AG04449 (cell line): ENCODE measurements at places on chromosomes 6 and 20.

GRCh38 chr6:148332088-148332487, 10.6 kb upstream of the SASH1 start:
- DNase-seq, result no peak

- no peak for DNase-seq
These were observed 35.0 kb downstream of the MYLK4 start for GRCh38 chr6:2715737-2716136.

- DNase-seq, result no peak
These were observed 36.3 kb upstream of the SIRT5 start for GRCh38 chr6:13538084-13538483.

DNA sequence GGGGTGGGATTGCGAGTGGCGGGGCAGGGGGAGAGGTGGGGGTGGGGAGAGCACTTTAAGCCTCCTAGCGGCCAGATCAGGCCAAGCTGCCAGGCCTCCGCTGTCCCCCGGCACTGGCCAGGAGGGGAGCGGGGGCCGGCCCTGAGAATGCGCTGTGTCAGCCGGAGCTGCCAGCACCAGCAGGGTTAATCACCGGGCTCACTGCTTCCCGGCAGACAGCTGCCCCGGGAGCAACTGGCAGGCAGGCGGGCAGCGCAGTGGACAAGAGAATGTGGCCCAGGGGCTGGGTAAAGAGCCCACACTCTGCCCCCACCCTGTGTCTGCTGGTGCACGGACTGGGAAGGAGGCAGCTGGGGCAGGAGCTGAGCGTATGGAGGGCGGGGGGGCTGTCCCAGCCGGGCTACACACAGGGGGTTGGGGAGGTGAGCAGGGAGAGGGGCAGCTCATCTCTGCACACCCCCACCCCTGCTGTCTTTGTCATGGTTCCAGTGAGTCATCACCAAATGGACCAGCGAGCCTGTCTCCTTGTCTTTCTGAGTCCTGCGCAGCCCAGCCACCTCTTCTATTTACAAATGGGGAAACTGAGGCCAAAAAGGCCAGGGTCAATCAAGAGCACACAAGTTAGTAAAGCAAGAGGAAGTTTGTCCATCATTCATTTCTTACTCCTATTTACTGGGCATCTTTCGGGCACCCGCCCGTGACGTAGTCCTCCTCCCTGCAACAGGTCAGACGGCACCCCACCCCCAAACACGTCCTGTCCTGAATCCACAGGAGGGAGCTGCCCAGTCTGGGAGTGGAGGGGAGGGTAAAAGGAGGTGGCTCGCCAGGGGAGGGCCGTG, 2.1 kb upstream of the LAMA5 start:
- DNase-seq, result no peak

DNA sequence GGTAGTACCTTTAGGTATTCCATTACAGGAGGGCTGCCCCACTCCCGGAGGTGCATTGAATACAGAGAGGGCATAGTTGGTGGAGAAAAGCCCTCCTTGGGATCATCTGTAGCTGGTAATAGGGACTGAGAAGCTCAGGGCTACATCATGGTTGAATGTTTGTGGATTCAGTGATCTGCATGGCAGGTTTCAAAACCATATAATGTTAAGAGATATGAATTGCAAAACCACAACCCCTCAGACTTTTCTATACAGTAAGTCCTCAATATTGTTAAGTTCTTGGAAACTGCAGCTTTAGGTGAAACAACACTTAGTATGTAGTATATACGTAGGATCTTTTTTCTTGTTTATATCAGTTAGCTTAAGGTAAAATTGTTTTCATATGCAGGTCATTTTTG, 11.3 kb downstream of the TULP4 start:
- no peak for DNase-seq

DNA sequence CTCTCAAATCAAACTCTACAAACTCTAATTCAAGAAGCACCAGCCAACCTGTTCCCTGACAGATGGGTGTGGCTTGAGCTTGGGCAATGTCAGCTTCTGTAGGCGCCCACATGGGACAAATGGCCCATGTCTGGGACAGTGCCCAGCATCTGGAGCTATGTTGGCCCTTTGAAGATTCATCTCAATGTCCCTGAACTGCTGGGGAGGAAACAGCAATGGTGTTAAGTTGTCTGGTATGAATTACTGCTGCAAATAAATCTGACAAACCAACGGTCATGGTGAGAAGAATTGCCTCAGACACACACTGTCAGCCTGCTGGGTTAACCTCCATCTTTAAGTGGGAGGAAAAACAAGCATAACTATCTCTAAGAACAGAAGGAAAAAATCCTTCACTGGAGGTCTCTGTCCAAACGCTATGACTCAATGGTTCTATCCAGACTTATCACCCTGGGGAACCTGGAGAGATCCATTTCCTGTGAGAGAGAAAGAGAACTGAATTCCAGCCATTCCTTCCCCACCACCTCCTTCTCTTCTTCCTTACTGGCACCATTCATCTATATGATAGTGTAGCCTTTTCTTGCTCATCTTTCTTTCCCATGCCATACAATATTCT, 274.9 kb downstream of the CDH26 start:
- DNase-seq, result no peak
